ENCODE measurements at places on chromosomes 16 and 17. TPM values are rescaled to one million over a fixed set of nuclear protein-coding genes. Genes with fewer than 3 reads are reported as not detected.

NPEPPS gene
- total RNA-seq: 98.0 TPM

FN3K gene
- 1.3 TPM for total RNA-seq

ASGR1 gene
- 0.55 TPM for total RNA-seq

MT3 gene
- total RNA-seq: not detected

SDR42E2 gene
- 0.11 TPM for total RNA-seq

ITGB3 gene
- 0.07 TPM for total RNA-seq

PRKCB gene
- 98.2 TPM for total RNA-seq

ITGA2B gene
- 0.31 TPM for total RNA-seq

ST6GALNAC1 gene
- 0.46 TPM for total RNA-seq

CA5A gene
- total RNA-seq: not detected
